Neural progenitor cell (in vitro differentiated cells): ENCODE measurements at places on chromosomes 5 and 9.
A peak's percentile ranks its signal among the peaks of the same experiment; 100 is the strongest.

- no peak for DNase-seq
Observed at GRCh38 chr5:16808021-16808420, 128.1 kb downstream of the MYO10 start.

- no peak for DNase-seq
Observed at GRCh38 chr9:23563517-23563916, 262.5 kb downstream of the ELAVL2 start.

DNA sequence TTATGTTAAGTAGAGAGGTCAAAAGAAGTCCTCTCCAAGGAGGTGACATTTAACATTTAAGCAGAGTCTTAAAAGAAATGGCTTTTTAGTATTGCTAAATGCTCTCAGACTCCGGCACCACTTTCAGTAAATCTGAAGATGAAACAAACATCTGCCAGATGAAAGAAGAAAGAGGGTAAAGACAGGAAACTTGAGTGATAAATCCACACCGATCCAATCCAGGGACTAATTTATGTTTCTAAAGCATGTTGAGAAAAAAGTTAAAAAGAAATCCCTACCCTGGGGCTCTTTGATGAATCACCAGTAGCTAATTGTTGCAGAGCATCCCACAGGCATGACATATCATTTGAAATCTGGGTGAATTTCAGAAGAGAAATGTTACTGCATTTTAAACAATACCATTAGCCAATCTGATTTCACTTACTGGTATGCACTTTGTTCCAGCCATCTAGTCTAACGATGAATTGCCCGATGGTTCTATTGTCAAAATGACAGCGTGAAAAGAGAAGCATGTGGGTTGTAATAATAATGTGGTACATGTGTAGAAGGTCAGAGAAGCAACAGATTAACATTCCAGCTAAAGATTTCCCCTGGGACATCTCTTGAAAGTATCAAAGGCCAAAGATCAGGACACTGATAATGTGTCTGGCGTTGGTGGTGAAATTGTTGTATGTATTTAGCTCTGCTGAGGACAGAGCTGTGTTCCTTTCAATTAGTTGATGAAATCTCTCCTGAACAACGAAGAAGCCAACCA lies 485.7 kb downstream of the CSNK1G3 start:
- DNase-seq, result no peak

- DNase-seq, result no peak
Observed at GRCh38 chr5:1563617-1564181, 39.9 kb upstream of the LPCAT1 start.

DNA sequence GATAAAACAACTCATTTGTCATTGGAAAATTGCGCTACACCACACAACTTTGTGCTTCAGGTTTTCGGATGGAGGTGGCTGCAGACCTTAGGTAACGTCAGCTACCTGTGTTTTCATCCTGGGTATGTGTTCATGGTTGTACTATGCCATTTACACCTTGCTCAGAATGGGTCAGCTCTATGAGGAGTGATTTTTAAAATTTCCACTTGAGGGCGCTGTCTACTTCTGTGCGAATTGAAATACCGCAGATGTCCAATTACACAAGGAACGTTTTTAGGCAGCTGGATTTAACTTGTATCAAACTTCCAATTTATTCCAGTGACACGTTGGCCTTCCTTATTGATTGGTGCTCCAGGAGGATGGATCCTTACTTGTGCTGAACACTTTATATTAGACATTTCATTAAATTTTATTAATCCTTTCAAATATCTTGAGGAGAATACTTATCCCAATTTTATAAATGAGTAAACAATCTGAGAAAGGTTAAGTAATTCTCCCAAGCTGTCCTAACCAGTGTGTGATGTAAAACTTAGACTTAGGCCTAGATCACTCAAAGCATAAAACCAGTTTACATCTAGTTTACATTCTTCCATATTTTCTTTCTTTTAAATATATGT lies 23.4 kb downstream of the DMRTA1 start:
- peak; percentile 75 for DNase-seq

DNA sequence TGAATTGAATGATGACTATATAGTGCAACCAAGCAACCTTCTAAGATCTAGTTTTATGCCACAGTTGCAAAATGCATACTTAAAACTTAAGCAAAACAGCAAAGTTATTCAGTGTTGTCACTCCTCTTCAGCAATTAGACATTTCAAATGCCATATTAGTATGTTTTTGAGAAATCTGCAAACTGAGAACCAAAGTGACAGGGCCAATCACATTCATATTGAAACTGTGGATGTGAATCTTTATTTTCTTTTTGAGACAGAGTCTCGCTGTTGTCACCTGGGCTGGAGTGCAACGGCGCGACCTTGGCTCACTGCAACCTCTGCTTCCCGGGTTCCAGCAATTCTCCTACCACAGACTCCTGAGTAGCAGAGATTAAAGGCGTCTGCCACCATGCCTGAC lies 249.2 kb upstream of the EFNA5 start:
- no peak for DNase-seq

DNA sequence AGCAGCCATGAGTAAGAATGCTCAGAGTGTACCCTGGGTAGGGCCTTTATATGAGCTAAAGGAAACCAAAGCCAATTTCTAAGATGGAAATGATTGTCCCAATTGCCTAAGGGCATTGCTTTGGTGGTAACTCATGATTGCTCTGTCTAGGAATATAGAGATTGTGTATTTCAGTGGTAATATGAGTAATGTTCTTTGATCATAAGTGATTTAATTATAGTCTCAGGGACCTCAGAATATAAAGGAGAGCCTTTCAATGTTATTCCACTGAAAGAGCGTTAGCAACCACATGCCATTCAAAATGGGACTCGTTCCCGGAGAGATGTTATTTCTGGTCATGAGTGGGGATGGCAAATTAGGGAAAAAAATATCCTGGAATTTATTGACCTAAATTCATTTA lies 340.5 kb downstream of the ARHGEF28 start:
- DNase-seq, result no peak

GRCh38 chr5:77448831-77449230 lies 43.3 kb downstream of the WDR41 start:
- DNase-seq, result no peak

DNA sequence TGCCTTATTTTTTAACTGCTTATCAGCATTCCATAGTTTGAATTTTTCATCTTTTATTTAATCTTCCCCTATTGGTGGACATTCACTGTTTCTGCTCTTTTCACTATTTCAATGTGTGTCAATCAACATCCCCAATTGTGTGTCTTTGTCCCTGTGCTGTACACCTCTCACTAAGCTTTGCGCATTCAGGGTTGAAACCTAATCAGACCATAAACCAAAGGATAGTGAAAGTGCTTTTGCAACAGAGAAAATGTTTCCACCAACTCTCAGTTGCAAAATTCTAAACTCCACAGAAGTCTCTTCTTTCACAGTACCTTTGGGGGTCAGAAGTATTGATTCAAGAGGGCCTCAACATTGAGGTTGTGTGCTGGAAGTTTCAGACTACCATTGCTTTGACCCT lies 127.1 kb upstream of the SAP30L start:
- no peak for DNase-seq

GRCh38 chr5:9765419-9766140 lies 135.4 kb upstream of the TAS2R1 start:
- DNase-seq, result no peak

- no peak for DNase-seq
Observed at GRCh38 chr5:41661254-41661653, 150.9 kb upstream of the PLCXD3 start.

DNA sequence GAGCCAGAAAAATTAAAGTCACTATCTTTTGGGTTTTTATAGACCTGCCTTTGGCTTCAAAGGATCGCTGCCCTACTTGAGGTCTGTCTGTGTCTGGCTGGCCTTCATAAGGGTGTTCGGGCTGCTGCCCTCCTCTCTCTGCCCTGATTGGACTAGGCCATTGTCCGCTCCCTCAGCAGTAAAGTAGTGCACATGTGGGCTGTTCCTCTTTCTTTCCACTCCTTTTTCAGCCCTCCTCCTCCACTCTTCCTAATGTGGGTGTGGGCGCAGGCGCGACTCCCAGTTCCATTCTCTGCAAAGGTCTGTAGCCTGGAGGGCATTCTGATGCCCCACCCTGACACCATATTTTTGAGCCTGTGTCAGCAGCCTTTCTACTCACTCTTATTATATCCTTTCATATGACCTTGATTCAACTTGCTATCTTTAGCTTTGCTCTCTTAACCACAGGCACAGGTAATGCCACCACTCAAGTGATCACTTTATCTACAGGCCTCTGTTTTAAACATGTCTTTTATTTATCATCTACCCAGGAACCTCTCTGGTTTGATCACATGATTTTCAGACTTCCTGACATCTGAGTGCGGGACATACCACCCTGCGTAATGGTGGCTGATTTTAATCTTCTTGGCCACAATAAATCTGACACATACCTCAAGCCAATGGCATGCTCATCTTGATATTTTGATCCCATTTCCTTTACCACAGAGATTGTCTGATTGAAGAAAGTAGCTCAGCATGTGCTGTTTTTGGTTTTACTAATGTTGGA lies 144.5 kb downstream of the AOPEP start:
- no peak for DNase-seq

GRCh38 chr9:128056887-128057723 lies 10.0 kb downstream of the NAIF1 start:
- DNase-seq, result peak; percentile 49

- DNase-seq, result peak; percentile 50
Observed at GRCh38 chr9:136996361-136997292, at the start of gene CLIC3. CLIC3 (minus strand) TSS chr9:136996568; CDS start chr9:136996543, 25 bp downstream.

- no peak for DNase-seq
Observed at GRCh38 chr5:73284985-73285384, 112.0 kb downstream of the TMEM174 start.

GRCh38 chr5:170861667-170861916 lies 226 bp upstream of the RANBP17 start:
- DNase-seq, result no peak

- peak; percentile 68 for DNase-seq
Observed at GRCh38 chr9:97983589-97984187, 547 bp downstream of the ANP32B start.

GRCh38 chr9:75979362-75979761 lies 88.9 kb downstream of the PCSK5 start:
- DNase-seq, result no peak

DNA sequence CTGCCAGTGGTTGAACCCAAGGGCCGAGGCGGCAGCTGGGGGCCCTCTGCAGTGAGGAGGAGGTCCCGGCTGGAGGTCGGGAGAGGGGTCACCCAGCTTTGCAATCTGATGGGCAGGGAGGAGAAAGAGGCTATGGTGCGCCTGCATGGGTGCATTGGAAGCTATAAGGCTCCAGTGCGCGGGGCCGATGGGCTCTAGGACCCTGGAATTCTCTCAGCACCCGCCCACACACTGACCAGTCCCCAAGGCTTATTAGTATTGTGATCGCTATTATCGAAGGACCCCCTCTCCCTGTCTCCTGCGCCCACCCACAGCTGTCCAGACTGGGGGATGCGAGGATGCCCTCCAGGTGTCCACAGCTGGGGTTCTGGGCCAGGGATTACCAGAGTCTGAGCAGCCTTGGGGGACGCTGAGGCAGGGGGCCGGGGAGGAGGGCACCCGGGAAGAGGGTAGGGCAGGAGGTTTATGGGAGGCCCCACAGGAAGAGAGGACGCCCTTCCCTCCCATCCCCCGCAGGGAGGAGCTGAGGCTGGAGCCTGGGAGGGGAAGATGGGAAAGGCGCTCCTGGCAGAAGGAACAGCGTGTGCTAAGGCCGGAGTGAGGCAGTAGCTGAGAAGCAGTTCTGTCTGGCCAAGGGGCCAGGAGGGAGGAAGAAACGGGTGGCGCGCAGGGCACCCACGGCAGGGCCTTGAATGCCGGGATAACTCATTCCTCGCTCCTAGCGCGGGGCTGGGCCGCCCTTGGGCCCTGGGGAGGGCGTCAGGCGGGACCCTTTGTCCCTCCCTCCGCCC lies 24.2 kb downstream of the C9orf50 start:
- peak; percentile 85 for DNase-seq

GRCh38 chr5:131210151-131210510 lies 39.4 kb downstream of the LYRM7 start:
- DNase-seq, result no peak

- DNase-seq, result no peak
Observed at GRCh38 chr5:93723005-93723404, 18.4 kb downstream of the POU5F2 start.

DNA sequence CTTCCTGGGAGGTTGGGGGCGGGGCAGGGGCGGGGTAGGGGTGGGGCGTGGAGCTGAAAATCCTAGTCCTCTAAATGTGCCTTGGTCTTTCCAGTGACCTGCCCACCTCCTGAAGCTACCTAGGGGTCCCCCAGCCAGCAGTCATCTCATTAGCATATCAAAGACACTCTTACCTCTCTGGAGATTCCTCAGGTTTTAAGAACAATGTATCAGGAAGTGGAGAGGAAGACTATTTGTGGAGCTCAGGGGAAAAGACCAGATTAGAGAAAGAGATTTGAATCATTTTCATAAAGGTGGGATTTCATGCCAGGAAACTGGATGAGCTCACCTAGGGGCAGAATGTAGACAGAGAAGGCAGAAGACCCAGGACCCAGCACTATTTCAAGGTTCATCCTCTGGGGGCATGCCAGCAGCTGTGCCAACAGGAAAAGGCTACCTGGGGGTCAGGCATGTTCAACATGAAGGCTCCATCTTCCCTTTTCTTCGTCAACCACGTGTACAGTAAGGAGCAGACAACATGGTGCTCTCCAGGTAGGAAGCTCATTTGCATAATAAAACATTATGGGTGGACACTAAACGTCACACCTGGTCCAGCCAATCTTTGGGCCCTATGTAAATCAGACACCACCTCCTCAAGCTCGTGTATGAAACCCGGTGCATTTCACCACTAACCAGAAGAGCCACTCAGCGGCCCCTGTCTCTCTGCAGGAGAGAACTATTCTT lies 6.9 kb downstream of the GMCL2 start:
- peak; percentile 35 for DNase-seq

DNA sequence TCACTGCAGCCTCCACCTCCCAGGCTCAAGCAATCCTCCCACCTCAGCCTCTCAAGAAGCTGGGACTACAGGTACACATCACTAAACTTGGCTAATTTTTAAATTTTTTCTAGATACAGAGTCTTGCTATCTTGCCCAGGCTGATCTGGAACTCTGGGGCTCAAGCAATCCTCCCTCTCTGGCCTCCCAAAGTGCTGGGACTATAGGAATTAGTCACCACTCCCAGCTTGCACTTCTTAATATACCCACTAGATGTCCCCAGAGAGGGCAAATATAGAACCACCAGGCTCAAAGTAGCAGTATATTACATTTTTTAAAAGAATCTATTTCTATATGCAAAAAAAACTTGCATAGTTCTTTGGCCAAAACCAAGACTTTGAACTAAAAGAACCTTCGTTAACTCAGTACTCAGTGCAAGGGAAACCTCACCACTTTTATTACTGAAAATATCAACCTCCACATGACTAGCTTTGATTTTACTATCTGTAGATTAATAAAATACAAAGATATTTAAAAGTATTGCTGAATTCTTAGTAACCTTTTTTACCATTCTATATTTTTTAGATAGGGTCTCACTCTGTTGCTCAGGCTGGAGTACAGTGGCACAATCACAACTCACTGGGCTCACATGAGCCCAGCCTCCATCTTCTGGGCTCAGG lies 25.8 kb upstream of the HSD17B3 start:
- peak; percentile 52 for DNase-seq
